ENCODE measurements at places on chromosomes 4 and X.
A peak's percentile ranks its signal among the peaks of the same experiment; 100 is the strongest.

DNA sequence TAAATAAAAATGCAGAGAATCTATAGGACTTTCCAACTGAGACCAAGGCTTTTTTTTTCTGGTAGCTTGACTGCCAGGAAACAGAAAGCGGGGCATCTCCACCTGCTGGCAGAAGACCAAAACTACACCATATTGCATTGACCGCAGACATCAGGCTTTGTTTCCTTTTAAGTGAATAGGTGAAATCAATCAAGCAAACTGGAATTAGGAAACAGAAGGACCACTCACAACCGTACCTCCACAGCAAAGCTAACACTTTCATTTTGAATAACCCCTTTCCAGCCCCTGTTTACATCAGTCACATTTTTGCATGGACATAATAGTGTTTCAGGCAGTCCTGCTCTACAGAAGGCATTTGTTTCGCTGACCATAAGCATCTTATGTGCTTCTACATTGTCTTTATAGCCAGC is 218.2 kb downstream of the IDS start:
- peak; percentile 39 for DNase-seq

GRCh38 chrX:141158084-141158483 is 18.8 kb downstream of the LDOC1 start:
- DNase-seq, result no peak

DNA sequence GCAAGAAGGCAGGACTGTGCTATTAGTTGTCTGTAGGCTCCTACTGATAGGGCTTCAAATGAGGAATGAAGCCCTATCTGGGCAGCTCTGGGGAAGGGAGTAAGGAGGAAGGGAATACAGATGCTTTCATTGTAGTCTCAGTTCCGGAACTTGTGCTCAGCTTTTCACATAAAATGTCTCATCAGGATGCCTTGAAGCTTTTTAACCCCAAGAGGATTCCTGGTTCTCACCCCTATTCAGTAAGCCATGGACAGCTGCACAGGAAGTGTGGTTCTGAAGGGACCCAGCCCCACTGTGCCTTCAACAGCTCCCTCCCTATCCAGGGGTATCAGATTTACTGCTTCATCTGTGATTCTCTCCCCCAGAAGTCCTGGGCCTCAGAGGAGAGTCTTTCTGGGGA is 5.0 kb downstream of the ARMCX5 start:
- DNase-seq, result no peak

- DNase-seq, result no peak
These were observed 18.2 kb downstream of the PRDM8 start for GRCh38 chr4:80215449-80216052.

- DNase-seq, result no peak
These were observed 132.6 kb downstream of the TBL1X start for GRCh38 chrX:9597361-9598035.

DNA sequence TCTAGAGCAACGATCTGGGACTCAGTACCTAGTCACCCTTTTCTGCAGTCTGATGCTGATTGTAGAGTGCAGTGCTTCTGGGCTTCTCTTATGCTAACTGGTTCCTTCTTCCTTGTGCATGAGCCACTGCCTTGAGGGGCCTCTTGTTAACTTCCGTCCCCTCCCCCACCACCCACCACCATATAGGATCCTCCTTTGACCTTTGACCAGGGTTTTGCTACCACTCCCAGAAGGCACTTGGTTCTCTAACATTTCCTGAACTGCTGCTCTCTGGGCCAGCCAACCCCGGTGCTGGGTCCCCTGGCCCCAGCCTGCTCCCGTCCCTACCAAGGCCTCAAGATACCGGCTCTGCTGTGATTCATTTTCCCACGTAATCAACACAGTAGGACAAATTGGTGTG is 104.6 kb upstream of the KLF3 start:
- no peak for DNase-seq

DNA sequence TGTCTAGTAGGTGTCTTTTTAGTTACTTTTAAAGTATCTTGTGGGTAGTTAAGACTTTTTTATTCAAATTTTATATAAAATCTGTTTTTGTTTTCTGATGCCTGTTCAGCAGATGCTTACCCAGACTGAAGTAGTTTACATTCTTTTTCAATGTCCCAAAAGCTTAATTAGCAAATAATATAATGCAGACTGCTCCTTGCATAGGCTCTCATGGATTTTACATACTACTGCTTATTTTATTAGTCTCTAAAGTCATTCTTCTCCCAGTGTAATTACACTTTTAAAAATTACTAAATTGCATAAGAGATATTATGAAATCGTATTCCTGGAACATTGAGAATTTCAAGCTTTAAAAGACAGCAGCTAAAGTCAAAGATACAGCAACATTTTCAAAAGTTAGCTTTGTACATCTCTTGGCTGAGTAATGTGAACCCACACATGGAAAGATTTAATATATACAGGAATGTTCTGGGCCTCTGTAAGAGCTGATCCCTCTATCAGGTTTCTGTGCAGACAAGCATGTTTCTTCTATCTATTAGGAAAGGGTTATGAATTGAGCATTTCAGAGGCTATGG is 148.4 kb upstream of the SPRY1 start:
- no peak for DNase-seq

GRCh38 chrX:129738466-129739308 is at the start of gene XPNPEP2:
TSS of gene XPNPEP2 (plus strand) at chrX:129738979. CDS start at chrX:129739214, 235 bp downstream.
- no peak for DNase-seq

- no peak for DNase-seq
These were observed 399.5 kb downstream of the SMARCA1 start for GRCh38 chrX:129123795-129124194.

DNA sequence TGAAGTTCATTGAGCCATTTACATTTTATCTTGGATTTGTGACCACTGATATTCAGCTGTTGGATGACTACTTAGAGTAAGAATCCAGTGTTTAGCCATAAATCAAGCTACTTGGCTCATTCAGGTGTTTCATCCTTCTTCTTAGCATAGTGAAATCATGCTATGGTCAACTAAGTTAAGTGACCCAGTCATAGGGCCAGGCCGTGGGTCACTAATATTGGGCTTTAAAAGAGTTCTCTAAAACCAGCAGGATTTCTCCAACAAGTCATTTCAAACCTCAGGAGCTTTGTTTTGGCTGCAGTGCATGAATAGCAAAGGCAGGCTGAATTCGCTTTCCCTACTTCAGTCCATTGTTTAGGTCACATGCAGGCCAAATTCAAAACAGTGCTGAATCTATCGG is 181.0 kb downstream of the MAML3 start:
- DNase-seq, result no peak

DNA sequence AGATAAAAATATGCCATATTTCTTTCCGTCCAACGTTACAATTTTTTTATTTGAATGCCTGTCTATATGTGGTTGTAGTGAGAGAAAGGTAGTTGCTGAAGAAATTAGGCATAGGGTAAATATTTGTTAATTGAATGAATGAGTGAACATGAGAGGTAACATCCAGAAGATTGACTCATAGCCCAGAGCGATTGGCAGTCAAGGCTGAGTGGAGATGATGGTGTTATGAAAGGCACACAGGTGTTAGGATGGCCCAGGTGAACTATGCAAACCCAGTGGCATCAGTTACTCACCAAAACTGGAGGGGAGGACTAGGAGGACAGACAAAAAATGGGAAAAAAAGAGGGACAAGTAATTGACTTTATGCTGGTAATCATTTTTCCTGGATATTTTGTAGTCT is 31.7 kb upstream of the SPRY1 start:
- no peak for DNase-seq

DNA sequence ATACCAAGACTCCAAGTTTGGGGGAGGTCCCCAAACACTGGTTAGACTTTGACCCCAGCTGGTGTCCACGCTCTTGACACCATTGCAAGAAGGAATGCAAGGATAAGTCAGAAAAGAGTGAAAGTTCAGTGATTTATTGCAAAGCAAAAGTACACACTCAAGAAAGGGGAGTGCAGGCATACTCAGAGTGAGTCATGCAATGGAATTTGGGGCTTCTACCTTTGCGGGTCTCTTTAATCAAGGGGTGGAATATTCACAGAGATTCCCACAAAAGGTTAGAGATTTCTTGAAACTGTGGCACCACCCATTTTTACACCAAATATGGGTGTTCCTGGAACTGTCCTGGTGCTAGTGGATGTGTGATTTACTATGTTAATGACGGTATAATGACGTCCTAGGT is 5.2 kb upstream of the SMIM10L2A start:
- DNase-seq, result no peak

GRCh38 chr4:176957353-176958118 is 164.8 kb upstream of the VEGFC start:
- no peak for DNase-seq

DNA sequence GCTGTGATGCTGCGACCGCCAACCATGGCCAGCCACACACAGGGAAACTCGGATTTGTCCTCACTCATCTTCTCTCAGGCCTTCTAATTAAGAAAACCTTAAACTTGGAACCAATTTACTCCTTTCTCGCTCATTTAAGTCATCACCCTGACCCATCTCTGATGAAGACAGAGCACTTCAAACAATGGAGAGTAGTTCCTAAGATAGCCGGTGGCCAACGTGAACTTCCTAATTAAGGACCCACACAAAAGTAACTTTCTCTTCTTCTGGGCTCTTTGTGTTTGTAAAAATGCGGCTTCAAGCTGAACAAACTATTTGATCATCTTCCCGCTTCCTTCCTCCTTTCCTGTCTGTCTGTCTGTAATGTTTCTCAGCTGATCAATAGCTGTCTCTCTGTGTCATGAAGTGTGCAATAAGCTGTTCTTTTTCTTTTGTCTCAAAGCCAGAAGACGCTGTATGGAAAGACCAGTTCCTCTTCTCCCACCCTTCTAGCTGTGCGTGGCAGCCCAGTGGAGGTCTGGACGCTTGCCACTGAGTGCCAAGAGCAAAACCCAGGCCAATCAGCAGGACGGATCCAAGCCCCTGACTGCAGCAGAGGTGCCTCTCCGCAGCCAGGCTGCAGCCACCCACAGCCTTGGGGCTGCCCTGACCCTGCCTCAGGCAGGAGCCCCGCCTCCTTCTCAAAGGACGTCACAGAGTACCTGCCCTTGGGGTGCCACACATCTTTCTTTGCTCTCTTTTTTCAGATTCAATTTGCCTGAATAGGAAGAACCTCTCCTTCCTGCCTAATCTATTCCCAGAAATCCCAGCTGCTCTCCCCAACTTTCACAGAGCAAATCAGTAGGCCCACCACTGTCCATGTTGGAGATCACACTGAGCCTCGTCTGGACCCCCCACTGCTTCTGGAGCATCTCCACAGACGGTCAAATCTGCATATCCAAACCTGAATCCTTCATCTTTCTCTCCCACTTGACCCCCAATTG is 59.3 kb downstream of the MAML3 start:
- peak; percentile 50 for DNase-seq

- DNase-seq, result no peak
These were observed 16.2 kb downstream of the PRKX start for GRCh38 chrX:3697220-3697684.

DNA sequence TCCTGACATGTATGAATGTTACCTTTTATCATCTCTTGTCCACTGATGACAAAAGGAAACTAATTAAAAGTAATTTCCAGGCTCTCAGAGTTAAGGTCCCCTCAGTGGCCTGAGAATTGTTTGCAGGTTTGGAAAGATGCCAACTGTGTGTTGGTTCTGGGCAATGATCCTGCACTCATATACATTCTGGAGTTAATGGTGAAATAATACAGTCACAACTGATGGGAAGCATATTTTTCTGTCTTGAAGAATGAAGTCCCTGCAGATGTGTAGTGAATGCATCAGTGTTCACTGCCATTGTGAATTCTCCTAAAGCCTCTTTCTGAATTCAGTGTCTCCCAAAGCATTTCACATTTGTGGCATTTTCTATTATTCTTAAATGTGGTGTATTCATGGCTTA is 238.1 kb upstream of the PPP1R2C start:
- no peak for DNase-seq

DNA sequence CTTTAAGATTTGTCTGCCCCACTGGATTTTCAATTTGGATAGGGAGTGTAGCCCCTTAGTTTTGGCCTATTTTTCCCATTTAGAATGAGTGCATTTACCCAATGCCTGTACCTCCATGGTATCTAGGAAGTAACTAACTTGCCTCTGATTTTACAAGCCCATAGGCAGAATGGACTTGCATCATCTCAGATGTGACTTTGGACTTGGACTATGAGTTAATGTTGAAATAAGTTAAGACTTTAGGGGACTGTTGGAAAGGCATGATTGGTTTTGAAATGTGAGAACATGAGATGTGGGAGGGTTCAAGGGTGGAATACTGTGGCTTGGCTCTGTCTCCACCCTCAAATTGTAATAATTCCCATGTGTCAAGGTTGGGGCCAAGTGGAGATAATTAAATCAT is 2480.2 kb downstream of the PCDH7 start:
- DNase-seq, result no peak

- DNase-seq, result no peak
These were observed 21.3 kb downstream of the SHROOM2 start for GRCh38 chrX:9807355-9808182.

DNA sequence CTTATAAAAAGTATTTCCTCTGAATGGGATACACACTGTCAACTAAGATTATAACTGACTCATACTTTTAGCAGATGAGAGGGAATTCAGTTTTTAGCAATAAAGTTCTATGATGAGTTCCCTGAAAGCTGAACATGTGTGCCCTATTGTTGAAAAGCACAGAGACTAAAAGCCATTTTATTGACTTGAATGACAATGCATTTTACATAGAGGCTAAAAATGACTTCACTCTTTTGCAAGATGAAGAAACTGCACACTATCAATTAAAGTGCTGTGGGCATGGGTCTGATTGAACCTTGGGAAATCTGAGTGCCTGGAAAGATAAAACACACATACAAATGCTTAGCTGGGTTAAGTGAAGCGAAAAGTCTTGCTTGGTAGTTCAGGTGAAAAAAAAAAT is 633.4 kb downstream of the PDHA2 start:
- no peak for DNase-seq

DNA sequence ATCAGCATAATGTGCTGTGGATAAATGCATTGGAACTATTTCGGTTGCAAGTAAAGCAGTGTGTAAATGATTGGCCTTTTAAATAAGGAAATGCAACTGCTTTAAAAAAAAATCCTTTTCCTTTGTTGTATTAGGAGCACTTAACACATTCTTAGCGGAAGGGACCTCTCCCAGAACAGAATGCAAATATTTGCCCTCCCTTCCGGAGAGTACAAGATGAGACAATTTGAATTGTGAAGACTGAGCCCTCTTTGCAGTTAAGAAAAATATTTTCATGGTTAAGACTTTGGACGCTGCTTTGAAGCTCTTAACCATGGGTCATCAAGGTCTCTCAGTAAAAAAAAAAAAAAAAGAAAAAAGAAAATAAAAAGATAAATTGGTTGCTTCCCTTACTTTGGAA is 9.5 kb upstream of the NOX1 start:
- DNase-seq, result no peak

DNA sequence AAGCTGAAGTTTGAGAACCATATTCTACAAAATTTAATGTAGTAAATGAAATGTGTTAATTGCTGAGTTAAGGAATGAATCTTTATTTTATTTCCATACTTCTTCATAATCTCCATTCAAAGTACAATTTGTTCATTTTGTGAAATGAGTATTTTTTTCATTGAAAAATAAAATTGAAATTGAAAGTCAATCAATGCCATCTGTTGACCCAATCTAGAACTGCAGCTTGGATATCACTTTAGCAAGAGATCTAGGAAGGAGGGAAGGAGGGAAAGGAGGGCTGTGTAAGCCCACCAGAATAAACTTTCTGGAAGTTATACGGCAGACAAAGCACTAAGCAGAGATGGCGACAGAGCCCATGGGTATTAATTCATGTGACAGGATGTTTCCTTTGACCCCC is 128.4 kb downstream of the ZMAT1 start:
- DNase-seq, result no peak

Measured in activated CD4-positive, CD25-positive, alpha-beta regulatory T cell treated with anti-CD3 and anti-CD28 coated beads, Interleukin-2, amount 50 U/mL, for 72 hours (primary cell).